ENCODE measurements at places on chromosomes 2 and 18.

DNA sequence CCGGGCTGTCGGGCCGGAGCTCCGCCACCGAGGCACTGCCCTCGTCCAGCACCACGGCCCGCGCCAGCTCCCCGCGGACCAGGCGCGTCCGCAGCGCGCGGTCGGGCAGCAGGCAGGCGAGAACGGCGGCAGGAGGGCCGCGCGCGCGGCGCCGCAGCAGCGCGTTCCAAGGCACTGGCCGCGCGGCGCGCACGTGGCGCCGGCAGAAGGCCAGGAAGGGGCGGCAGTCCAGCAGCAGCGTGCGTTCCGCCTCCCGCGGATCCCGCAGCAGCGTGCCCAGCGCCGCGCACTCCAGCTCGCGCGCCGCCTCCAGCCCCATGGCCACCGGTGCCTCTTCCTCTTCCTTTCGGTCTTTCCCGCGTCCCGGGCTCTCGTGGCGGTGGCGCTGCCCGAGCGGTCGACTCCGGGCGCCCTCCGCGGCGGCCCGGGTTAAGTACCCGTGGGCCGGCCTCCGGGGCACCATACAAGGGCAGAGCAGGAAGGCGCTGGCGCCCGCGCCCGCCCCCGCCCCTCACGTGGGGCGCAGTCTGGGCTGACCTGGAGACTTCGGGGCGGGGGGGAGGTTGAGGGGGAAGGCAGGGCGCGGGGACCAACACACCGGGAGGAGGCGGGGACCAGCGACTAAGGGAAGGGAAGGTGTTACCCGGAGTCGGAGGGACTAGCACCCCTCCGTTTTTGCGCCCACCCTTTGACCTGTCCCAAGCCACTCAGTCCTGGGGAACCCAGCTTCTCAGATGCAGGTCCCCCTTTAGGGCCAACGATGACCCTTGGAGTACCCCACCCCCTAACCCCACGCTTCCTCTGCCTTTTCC, at the start of gene DUSP2:
DUSP2 (minus strand) TSS at position 405 of the 812 bp plus-strand sequence; CDS start at position 319, 86 bp downstream.
- DNase-seq = peak; percentile 60

DNA sequence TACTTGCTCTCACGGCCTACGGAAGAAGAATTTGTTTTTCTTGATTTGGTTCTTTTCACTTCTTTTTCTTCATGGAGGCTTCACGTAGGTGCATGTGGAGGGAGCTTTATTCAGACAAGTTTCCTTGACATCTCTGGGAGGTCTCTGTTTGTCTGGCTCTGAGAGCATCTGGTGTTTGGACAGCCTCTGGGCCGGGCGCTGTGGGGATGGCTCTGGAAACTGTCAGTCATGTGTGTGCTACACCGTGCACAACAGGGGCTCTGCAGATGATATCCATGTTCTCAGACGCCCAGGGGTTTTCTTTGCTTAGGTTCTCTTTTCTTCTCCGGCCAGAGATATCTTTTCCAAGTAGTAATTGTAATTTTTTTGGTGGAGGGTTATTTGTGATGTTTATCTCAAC, 130.7 kb downstream of the SH3RF3 start:
- DNase-seq = no peak

- DNase-seq = no peak
These were observed 10.5 kb upstream of the ZAP70 start for GRCh38 chr2:97702731-97703470.

DNA sequence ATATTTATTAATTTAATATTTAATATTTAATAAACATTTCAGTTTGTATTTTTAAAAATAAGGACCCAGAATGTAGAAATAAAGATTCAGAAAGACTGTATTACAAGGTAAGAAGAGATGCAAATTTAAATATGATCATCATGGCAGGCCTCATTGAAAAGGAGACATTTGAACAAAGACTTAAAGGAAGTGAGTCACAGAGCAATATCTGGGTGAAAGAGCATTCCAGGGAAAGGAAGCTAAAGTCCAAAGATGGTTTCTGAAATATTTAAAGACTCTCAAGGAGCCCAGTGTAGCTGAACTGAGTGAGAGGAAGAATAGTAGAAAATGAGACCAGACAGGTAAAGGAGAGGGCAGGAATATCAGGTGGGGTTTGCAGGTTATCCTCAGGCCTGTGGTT, 5.9 kb downstream of the SCYGR4 start:
- peak; percentile 65 for DNase-seq

- peak; percentile 91 for DNase-seq
These were observed 119.1 kb upstream of the STPG4 start for GRCh38 chr2:47274054-47274782.

GRCh38 chr2:227127201-227127600, 36.8 kb downstream of the COL4A4 start:
- DNase-seq = no peak

DNA sequence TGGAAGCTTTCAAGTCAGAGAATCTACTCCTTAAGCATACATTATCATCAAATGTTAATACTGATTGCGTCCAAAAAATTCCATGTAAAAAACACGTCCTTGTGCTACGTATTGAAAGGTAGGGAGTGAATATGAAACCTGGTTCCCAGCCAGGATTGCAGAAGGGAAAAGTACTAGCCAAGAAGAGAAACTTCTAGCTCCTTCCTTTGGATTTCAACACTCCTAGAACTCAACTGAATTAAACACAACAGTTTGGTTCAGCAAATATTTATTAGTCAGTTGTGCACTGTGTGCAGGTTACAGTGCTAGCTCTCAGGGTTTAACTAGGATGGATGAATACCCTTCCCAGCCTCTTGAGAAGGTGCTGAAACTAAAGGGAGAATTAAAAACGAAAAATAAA, 33.9 kb upstream of the FHL2 start:
- DNase-seq = no peak

DNA sequence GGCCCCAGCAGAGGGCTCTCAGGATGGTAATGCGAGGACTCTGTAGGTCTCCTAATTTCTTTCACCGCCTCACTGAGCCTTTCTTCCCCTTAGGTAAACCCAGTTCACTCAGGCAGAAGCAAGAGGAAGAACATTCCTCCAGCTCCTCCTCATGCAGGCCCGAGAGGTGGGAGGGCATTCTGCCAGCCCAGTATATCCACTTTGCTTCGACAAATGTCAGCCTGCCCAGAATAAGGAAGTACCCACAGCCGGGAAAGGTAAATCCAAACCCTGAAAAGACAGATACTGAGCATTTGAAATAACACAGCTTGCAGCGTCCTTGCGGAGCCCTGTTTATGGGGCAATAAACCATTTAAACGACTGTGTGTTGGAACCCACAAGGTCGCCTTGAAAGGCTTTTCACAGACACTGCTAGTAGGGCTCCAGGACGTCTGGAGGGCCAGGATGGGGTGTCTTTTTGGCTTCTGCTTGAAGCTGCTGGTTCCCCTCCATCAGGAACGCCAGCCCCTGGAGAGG, 63.0 kb upstream of the STPG4 start:
- no peak for DNase-seq

- no peak for DNase-seq
These were observed 429.4 kb upstream of the TRIB2 start for GRCh38 chr2:12287220-12287751.

GRCh38 chr2:106719222-106719621, 166.7 kb downstream of the ST6GAL2 start:
- no peak for DNase-seq

GRCh38 chr2:112648081-112648480, 2.3 kb downstream of the SLC20A1 start:
- no peak for DNase-seq

GRCh38 chr18:22668496-22668895, 250.8 kb upstream of the CTAGE1 start:
- no peak for DNase-seq

DNA sequence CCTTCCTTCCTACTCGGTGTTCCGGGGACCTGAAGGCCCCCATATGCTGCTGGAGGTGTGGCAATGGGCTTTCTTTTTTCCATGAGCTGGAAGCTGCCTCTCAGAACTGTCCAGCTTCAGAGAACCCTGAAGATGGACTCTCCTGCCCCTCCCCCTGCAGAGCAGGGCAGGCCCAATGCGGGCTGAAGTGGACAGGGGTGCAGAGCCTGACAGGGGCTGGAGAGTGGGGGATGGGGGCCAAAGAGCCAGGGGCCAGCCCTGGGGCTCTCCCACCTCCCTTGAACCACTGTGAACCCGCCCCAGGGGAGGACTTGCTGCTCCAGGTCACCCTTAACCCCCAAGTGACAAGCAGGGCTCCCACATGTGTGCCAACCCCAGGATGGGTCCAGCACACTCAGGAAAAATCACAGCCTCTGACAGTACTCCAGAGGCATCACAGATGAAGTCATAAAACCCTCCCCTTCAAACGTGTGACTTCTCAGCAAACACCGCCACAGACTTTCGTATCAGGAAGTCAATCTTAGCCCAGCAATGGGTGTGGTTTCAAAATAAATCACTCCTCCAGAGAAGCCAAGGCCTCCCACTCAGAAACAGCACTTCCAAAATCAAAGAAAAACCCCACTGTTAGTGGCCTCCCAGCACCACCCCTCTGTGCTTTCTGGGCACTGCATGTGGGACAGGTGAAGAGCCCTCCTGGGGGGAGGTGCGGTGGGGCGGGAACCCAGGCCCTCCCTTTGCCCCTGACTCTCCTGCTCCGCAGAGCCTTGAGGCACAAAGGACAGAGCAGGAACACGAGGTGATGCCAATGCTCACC, 135.8 kb downstream of the HDAC4 start:
- peak; percentile 81 for DNase-seq

DNA sequence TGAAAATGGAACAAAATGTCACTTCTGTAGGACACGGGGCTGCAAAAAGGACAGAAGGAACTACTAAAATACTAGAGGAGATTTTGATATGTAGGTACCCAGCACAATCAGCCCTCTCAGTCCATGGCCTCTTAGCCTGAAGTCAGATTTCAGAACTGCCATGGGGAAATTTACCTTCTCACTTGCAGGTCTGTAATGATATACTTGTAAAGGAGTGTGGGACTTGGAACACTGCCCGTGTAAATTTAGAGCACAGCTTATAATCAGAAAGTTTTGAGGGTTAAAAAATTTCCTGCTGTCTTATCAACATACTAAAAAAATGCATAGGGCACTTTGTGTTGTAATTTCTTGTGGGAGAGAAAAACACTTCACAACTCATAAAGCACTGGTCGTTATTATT, 60.6 kb downstream of the ZEB2 start:
- DNase-seq = no peak

GRCh38 chr2:64092502-64092901, 51.7 kb downstream of the PELI1 start:
- no peak for DNase-seq

DNA sequence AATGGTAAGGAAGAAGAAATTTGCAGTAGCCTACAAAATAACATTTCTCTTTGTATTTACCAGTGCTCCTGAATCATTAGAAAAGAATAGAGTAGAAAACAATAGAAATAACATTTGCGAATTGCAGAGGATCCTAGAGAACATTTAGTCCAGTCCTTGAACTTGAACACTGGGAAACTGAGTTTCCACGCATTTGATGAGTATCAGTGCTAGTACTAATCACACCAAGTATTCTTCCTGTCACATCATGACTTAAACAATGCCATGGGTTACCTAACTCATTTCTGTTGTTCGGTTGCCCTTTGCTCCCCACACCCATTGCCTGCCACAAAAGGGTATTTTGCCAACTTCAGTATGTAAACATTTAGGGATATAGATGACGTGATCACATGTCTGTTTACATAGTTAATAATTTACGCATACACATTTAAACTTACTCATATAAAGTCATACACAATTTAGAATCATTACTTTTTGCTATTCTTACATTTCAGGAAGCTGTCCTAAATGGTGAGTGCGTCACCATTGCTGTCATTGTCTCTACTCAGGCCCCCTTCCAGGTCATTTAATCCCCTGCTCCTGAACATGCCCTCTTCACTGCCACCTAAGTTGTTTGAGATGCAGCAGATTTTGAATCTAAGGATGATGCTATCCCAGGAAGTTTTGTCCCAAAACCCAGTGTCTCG, 42.3 kb downstream of the CRIM1 start:
- no peak for DNase-seq

GRCh38 chr2:100418406-100418962, 1.0 kb upstream of the CHST10 start:
- DNase-seq = no peak

GRCh38 chr2:19747310-19748072, 154.3 kb downstream of the TTC32 start:
- DNase-seq = no peak

- DNase-seq = no peak
These were observed 435.7 kb downstream of the LRRTM4 start for GRCh38 chr2:77086478-77086877.

GRCh38 chr2:12059616-12060441, 313.4 kb downstream of the LPIN1 start:
- DNase-seq = peak; percentile 83

- no peak for DNase-seq
These were observed 177.9 kb downstream of the ALK start for GRCh38 chr2:29743516-29743915.

DNA sequence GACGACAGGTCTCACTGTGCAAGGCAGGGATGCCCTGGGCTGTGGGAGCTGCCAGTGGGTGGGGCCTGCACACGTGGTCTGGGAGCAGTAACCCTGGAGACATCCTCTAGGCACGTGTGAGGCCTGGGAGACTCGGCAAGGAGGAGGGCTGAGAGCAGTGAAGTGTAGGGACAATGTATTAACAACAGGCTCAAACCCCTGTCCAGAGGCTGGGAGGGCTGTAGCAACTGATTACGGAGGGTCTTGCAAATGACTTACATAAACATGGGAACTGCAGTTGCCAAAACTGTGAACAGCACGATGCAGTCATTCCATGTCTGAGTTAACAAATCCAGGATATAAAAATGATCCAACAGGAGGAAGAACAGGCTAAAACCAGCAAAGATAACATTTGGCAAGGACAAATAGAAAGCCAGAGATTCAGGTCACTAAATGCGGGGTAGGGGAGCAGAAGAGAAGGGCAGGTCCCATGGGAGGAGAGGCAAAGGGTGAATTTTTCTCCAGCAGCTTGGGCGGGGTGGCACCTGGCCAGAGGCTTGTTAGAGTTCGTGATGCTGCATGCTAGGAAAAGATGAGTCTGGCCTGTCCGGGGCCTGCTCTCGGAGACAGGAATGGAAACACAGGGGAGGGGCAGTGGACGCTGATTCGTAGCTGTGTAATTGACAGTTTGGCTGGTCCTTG, 44.9 kb downstream of the CYP27C1 start:
- DNase-seq = peak; percentile 42

DNA sequence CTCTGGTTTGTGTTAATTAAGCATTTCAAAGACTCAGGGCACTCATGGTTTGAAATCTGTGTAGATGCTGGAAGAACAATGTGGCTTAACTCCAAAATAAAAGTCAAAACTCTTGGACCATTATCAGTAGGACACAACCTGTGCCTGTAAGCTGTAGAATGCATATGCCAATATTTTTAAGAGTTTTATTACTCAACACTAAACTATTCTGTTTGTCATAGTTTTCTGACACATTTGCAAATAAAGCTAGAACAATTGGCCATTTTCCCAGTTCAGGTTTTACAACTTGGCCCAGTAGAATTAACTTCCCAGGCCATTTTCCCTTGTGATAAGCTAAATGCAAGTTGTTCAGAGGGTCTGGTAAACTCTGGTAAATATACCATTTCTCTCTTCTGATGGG, 713.1 kb downstream of the CBLN2 start:
- peak; percentile 32 for DNase-seq
